Large intestine (tissue), 12 donors: ENCODE measurements at places on chromosomes 2 and 18. TPM values are rescaled to one million over a fixed set of nuclear protein-coding genes. Genes with fewer than 3 reads are reported as not detected.

The CLEC4F gene
- 2.9 TPM for polyA plus RNA-seq

The LPIN1 gene
- polyA plus RNA-seq, result 10.9 TPM

The CKAP2L gene
- 6.2 TPM for polyA plus RNA-seq

The ZNF521 gene
- polyA plus RNA-seq, result 9.3 TPM

The CDCA7 gene
- polyA plus RNA-seq, result 75.9 TPM

The TMEM178A gene
- polyA plus RNA-seq, result 7.3 TPM

The SNORC gene
- 6.9 TPM for polyA plus RNA-seq

The HOXD3 gene
- 3.9 TPM for polyA plus RNA-seq

The PLCL1 gene
- polyA plus RNA-seq, result 3.3 TPM

The RAD51AP2 gene
- 0.06 TPM for polyA plus RNA-seq

The UGT1A8 gene
- not detected for polyA plus RNA-seq

The UGT1A10 gene
- polyA plus RNA-seq, result 0.06 TPM

The PRSS56 gene
- not detected for polyA plus RNA-seq

- H3K27me3 ChIP-seq, result no peaks in the 10 kb centered on the region
- DNase-seq, result no peak
- H3K4me3 ChIP-seq, result no peak overlapping the region
- H3K4me1 ChIP-seq, result no peaks in the 10 kb centered on the region
- no peak overlapping the region for H3K27ac ChIP-seq
These were observed 79.5 kb downstream of the EVA1A start for GRCh38 chr2:75480971-75481836.

DNA sequence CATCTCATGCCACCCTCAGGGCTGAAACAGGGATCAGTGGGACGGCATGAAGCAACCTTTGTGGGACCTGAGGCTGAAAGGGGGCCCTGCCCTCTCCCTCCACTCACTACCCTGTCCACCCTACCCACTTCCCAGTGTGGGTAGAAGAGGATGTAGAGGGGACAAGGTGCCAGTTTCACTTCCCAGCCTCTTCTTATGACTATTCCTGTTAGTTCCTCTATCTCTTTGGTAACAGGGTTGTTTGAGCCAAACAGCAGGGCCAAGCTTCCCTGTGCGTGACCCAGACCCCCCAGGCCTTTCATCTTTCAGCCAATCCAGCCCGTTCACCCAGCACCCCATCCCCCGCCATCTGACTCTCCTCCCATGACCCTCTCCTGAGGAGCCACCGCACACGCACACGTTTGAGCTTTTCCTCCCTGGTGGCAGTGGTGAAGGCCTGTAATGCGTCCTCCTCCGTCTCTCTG lies 82.3 kb downstream of the STPG4 start:
- H3K27ac ChIP-seq, result peak overlapping the region; percentile 57
- H3K27me3 ChIP-seq, result no peaks in the 10 kb centered on the region
- H3K4me1 ChIP-seq, result peaks cover 34% of the 10 kb centered on the region
- no peak overlapping the region for H3K4me3 ChIP-seq
- peak; percentile 25 for DNase-seq

GRCh38 chr2:14951569-14952285 lies 319.2 kb downstream of the LRATD1 start:
- H3K27ac ChIP-seq, result no peak overlapping the region
- H3K36me3 ChIP-seq, result no peaks in the 10 kb centered on the region
- DNase-seq, result no peak
- H3K4me1 ChIP-seq, result no peaks in the 10 kb centered on the region
- H3K27me3 ChIP-seq, result no peaks in the 10 kb centered on the region
- no peak overlapping the region for H3K4me3 ChIP-seq

GRCh38 chr2:129329574-129329973 lies 649.9 kb upstream of the RAB6C start:
- H3K36me3 ChIP-seq, result no peaks in the 10 kb centered on the region
- no peak overlapping the region for H3K4me3 ChIP-seq
- DNase-seq, result no peak
- H3K4me1 ChIP-seq, result no peaks in the 10 kb centered on the region
- H3K27me3 ChIP-seq, result no peaks in the 10 kb centered on the region
- no peak overlapping the region for H3K27ac ChIP-seq

GRCh38 chr18:36532394-36532793 lies 234.9 kb downstream of the FHOD3 start:
- H3K4me3 ChIP-seq, result no peak overlapping the region
- H3K4me1 ChIP-seq, result peaks cover 6% of the 10 kb centered on the region
- no peak overlapping the region for H3K27ac ChIP-seq
- peaks cover 4% of the 10 kb centered on the region for H3K27me3 ChIP-seq

DNA sequence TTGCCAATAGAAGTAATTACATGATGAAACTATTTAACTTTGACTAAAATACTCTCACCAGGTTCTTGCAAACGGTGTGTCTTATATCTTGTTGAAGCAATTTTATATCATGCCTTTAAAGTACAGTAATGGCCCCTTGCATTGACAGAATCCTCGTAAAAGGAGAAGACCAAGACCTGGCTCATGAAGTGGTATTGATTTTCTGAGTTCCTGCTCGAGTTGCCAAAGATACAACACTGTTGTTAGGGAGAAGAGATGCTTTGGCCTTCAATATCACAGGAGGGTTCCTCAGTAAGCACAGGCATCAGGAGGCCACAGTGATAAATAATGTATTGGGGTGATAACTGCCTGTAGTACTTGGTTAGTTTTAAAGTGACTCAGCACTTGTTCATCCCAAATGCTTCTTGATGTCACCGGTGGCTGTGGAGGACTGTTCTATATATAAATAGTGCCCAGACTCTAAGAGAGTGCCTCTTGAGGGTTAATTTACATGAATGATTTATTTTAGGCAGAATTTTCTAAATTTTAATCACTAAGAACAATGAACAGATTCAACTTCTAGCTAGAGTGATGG lies 571.7 kb upstream of the FANCL start:
- H3K36me3 ChIP-seq, result no peaks in the 10 kb centered on the region
- DNase-seq, result no peak
- H3K4me1 ChIP-seq, result no peaks in the 10 kb centered on the region
- no peak overlapping the region for H3K27ac ChIP-seq
- H3K4me3 ChIP-seq, result no peak overlapping the region

- no peak overlapping the region for H3K4me3 ChIP-seq
- no peak for DNase-seq
- H3K4me1 ChIP-seq, result no peaks in the 10 kb centered on the region
These were observed 41.5 kb downstream of the SP140 start for GRCh38 chr2:230267059-230267458.

DNA sequence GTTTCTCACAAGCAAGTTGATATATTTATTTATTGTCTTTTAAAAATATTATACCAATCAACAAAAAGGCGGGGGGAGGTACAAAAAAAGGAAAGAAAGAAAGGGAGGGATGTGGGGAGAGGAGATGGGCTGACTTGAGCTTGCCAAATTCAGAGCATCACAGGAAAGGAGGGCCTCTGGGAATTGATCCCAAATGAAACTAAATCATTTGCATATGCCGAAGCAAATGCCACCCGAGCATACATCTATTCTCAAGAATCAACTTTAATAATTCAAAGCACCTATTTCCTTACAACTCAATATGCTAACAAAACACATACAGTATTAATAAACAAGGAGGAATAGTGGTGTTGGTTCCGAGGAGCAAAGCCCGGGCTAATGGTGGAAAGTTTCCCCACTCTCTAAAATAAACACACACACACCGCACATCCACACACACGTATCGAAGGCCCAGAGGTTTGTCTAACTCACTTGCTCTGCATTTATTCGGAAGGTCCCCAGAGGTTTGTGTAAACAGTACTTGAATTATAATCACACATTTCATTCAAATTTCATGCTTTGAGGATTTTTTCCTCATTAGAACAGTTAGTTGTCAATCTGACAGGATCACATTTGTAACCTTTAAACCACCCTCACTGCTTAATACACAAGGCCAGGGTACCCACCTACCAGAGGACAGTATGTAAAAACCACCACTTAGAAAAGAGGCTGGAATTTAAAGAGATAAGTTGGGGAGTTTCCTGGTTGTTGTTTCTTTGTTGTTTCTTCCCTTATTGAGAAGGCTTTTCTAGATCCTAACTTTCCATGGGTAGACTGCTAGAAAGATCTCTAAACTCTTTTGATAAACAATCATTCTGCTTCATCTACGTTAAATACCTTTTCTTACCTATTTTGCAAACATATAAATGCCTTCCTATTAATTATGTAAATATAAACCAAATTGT lies 264.7 kb downstream of the TCF4 start:
- no peaks in the 10 kb centered on the region for H3K36me3 ChIP-seq
- no peaks in the 10 kb centered on the region for H3K4me1 ChIP-seq
- H3K27me3 ChIP-seq, result peaks cover 40% of the 10 kb centered on the region
- DNase-seq, result no peak
- H3K27ac ChIP-seq, result peak overlapping the region; percentile 79

- peaks cover 24% of the 10 kb centered on the region for H3K36me3 ChIP-seq
- no peak overlapping the region for H3K4me3 ChIP-seq
- H3K4me1 ChIP-seq, result no peaks in the 10 kb centered on the region
- no peak overlapping the region for H3K27ac ChIP-seq
- H3K27me3 ChIP-seq, result no peaks in the 10 kb centered on the region
These were observed 26.0 kb downstream of the SH3YL1 start for GRCh38 chr2:237878-238277.

DNA sequence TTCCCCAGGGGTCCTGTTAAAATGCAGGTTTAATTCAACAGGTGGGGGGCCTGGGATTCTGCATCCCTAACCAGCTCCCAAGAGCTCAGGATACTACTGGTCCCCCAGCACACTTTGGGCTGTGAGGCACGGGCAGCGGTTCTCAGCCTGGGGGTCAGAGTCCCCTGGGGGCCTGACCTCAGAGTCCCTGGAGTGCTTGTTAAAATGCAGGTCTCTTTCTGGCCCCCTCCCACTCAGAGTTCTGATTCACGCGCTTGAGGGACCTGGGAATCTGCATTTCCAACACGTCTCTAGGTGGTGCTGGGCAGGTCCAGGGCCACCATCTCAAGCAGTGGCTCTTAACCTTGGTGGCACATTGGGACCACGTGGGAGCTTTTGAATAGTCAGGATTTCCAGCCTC lies 2.8 kb upstream of the OTOS start:
- no peak overlapping the region for H3K4me3 ChIP-seq
- peaks cover 21% of the 10 kb centered on the region for H3K27me3 ChIP-seq
- H3K27ac ChIP-seq, result no peak overlapping the region
- H3K36me3 ChIP-seq, result no peaks in the 10 kb centered on the region
- H3K4me1 ChIP-seq, result no peaks in the 10 kb centered on the region
- DNase-seq, result no peak

- peaks cover 15% of the 10 kb centered on the region for H3K4me1 ChIP-seq
- peak overlapping the region; percentile 74 for H3K27ac ChIP-seq
- DNase-seq, result no peak
- H3K36me3 ChIP-seq, result no peaks in the 10 kb centered on the region
- peak overlapping the region; percentile 84 for H3K4me3 ChIP-seq
These were observed 495 bp downstream of the TMEM169 start for GRCh38 chr2:216082117-216082711.

DNA sequence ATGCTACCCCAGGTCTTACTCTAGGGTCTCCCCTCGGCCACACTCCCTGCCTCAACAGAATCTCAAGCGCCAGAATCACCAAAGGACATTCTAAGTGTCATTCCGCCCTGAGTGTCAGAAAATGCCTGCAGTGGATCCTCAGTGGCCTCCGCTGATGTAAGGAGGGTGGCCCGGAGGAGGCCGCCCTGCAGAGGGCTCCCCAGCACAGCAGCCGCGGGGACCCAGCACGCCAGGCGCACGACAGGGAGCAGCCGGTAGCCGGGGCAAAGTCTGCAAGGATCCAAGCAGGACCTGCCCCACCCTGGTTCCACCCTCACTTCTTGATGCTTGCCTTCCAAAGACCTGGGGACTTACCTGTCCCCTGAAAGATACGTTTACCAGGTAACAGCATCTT lies 54.2 kb upstream of the ID2 start:
- no peaks in the 10 kb centered on the region for H3K27me3 ChIP-seq
- peak overlapping the region; percentile 20 for H3K4me3 ChIP-seq
- H3K4me1 ChIP-seq, result peaks cover 69% of the 10 kb centered on the region
- no peaks in the 10 kb centered on the region for H3K36me3 ChIP-seq

- no peak overlapping the region for H3K4me3 ChIP-seq
- peak; percentile 66 for DNase-seq
- H3K27ac ChIP-seq, result no peak overlapping the region
- no peaks in the 10 kb centered on the region for H3K36me3 ChIP-seq
- peaks cover 58% of the 10 kb centered on the region for H3K27me3 ChIP-seq
- peaks cover 8% of the 10 kb centered on the region for H3K4me1 ChIP-seq
These were observed 80.4 kb downstream of the CELF4 start for GRCh38 chr18:37484983-37485834.

- H3K4me3 ChIP-seq, result no peak overlapping the region
- no peaks in the 10 kb centered on the region for H3K27me3 ChIP-seq
- DNase-seq, result no peak
- H3K27ac ChIP-seq, result no peak overlapping the region
- H3K4me1 ChIP-seq, result peaks cover 22% of the 10 kb centered on the region
These were observed 37.2 kb downstream of the SLC14A2 start for GRCh38 chr18:45652303-45653080.

DNA sequence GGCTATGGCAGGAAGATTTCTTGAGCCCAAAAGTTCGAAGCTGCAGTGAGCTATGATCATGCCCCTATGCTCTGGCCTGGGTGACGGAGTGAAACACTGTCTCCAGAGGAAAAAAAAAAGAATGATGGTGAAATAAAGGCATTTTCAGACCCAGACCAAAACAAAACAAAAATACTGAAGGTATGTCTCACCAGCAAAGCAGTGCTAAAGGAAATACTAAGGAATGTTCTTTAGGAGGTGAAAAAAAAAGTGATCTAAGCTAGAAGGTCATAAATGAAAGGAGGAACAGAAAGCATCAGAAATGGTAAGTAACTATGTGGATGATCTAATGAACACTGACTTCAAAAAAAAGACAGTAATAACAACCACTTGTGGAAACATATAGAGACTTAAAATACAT lies 18.7 kb downstream of the SS18 start:
- no peak overlapping the region for H3K4me3 ChIP-seq
- no peak overlapping the region for H3K27ac ChIP-seq
- no peaks in the 10 kb centered on the region for H3K27me3 ChIP-seq

DNA sequence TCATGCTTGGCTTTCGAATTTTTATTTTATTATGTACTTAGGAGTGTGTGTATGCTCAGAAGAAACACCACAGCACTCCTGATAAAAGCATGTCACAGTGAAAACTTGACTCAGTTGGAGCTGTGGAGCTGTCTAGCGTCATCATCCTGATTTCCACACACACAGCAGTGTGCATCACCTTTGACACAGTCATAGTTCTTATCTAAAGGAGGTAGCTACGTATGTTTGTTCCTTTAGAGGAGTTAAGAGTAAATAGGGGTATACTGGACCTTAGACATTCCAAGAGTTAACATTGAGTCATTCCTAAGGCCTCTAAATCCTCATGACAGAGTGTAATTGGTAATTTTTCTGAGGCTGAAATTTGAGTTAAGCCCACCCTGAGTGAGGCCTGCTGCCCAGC lies 96.9 kb downstream of the PHLPP1 start:
- H3K27ac ChIP-seq, result peak overlapping the region; percentile 68
- H3K36me3 ChIP-seq, result no peaks in the 10 kb centered on the region
- no peaks in the 10 kb centered on the region for H3K27me3 ChIP-seq

- no peak overlapping the region for H3K4me3 ChIP-seq
- DNase-seq, result no peak
- no peaks in the 10 kb centered on the region for H3K36me3 ChIP-seq
- no peaks in the 10 kb centered on the region for H3K27me3 ChIP-seq
These were observed 191.9 kb upstream of the CHAC2 start for GRCh38 chr2:53575721-53576124.
